ENCODE measurements at places on chromosomes 2 and 18.

DNA sequence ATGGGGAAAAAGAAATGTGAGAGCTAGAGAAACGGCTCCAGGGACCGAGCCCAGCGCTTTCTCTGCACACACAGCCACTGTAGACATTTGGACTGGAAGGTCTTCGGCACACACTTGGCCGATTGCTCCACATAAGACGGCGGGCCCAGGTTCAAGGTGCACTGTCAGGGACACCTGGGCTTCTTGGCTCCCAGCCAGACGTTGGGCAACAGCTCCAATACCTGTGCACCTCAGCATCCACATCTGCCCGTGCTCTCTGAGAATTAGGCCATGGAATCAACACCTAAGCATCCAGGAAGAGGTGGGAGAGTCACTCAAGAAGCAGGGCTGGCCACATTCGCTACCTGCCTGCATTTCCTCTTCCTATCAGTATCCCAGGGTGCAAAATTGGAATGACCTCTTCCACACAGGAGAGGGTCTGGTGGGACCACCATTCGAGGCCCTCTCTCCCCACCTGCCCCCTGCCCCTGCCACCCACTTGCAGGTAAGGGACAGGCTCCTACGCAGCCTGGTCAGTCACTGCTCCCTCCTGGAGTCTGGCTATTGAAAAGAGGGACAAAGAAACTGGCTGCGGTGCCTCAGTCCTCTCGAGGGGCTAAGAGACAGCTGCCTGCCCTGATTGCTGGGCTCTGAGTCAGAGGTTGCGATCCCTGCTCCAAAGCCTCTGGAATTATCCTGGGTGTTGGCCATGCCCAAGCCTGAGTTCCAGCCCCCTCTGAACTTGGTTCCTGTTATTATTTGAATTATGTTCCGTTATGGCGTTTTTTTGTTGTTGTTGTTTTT is 40.1 kb upstream of the TAF1B start:
- no peak for DNase-seq

- DNase-seq: no peak
Measured at GRCh38 chr2:100692906-100693305, 127.0 kb upstream of the NPAS2 start.

DNA sequence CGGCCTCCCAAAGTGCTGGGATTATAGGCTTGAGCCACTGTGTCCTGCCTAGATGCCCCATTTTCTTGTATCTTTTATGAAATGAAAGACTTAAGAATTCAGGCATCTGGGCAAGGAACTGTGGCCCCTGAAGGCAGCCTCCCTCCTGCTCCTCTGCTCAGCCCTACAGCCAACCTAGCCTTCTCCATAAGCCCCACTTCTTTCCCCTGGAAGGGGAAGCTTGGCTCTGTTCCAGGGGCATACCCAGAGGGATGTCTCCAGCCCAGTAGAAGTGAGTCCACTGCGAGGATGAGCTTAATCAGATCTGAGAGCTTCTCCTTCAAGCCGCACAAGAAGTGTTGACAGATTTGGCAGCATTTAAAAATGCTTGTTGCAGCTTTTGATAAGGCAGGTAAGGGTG is 39.7 kb downstream of the RHOB start:
- no peak for DNase-seq

DNA sequence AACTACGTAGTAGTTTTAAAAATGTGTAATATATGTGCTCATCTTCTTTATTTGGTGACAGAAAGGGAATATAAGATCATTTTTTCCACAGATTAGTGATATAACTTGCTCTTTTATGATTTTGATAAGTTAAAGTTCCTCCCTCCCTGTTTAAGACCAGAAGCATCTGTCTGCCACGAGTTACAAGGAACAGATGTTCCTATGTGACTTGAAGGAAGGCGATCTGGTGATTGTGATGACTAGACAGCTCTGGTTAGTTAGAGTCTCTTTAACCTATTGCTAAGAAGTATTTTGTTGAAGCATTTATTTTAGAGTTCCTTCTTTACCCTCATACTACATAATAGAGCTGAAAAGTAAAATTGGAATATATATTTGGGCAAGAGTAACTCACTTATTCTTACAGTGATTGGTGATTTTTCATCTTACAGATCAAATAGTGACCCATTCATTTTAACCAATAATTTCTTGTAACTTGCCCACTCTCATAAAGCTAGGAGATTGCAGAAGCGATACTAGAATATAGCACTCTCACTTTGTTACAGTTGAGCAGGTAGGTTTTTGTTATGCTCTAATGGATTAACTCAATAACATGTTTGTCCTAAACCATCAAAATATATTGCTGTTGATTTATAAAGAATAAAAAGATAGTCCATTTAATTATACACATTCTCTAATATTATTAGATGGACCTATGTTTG is 218.7 kb downstream of the SLC4A10 start:
- no peak for DNase-seq

GRCh38 chr2:53317861-53318260 is 449.7 kb upstream of the CHAC2 start:
- DNase-seq: peak; percentile 48

GRCh38 chr2:28449488-28450395 is 46.1 kb upstream of the PLB1 start:
- peak; percentile 71 for DNase-seq
